Endothelial cell of umbilical vein (primary cell): ENCODE measurements at places on chromosomes 3 and 15. TPM values are rescaled to one million over a fixed set of nuclear protein-coding genes. Genes with fewer than 3 reads are reported as not detected.

MAP6D1 gene
- 3.2 and 3.5 TPM in 2 replicates for total RNA-seq

CGGBP1 gene
- total RNA-seq, result 69.4 and 69.7 TPM in 2 replicates

CCDC191 gene
- 3.8 and 4.9 TPM in 2 replicates for total RNA-seq

ACVR2B gene
- total RNA-seq, result 4.9 and 5.6 TPM in 2 replicates

DNA sequence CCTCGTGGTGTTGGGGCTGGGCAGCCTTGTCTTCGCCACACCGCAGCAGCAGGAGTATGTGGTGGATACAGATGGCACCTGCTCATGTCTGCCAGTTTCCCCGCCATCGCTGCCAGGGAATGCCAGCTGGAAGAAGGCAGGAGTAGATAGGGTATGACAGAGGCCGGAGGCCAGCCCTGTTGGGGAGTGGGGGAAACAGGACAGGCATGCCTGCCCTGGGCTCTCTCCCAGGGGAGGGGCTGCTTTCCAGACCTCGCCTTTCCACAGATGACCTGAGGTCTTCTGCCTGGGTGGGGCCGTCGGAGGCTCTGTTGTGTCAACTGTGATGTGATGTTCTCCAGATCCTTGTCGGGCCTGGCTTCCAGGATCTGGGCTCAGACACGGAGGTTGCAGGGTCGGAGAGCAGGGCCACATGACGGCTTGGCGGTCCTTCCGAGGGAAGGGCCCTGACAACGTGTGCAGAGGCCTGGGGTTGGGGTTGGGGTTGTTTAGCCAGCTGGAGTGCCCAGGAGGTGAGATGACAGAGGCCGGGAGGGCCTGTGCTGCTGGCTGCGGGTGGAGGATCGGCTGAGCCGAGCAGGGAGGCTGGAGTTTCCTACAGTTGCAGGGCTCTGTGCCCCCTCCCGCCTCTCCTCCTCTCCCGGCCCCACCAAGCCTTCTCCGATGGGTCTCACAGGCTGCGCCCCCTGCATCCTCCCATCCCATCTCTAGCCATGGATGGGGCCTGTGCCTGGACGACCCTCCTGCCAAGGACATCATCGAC, 102.0 kb downstream of the TBC1D2B start:
- H3K27me3 ChIP-seq, result no peaks in the 10 kb centered on the region
- no peak for DNase-seq
- H3K4me1 ChIP-seq, result peaks cover 2% of the 10 kb centered on the region
- no peak overlapping the region for H3K4me3 ChIP-seq
- no peaks in the 10 kb centered on the region for H3K36me3 ChIP-seq

- H3K27ac ChIP-seq, result no peak overlapping the region
- H3K4me3 ChIP-seq, result no peak overlapping the region
- DNase-seq, result no peak
- H3K27me3 ChIP-seq, result no peaks in the 10 kb centered on the region
- peaks cover 7% of the 10 kb centered on the region for H3K4me1 ChIP-seq
- H3K36me3 ChIP-seq, result no peaks in the 10 kb centered on the region
These were observed 3.1 kb downstream of the PRRT3 start for GRCh38 chr3:9949115-9949514.

- no peaks in the 10 kb centered on the region for H3K36me3 ChIP-seq
- H3K4me3 ChIP-seq, result no peak overlapping the region
- no peaks in the 10 kb centered on the region for H3K4me1 ChIP-seq
- H3K27ac ChIP-seq, result no peak overlapping the region
- no peaks in the 10 kb centered on the region for H3K27me3 ChIP-seq
These were observed 367.2 kb upstream of the AGTR1 start for GRCh38 chr3:148330542-148330941.

DNA sequence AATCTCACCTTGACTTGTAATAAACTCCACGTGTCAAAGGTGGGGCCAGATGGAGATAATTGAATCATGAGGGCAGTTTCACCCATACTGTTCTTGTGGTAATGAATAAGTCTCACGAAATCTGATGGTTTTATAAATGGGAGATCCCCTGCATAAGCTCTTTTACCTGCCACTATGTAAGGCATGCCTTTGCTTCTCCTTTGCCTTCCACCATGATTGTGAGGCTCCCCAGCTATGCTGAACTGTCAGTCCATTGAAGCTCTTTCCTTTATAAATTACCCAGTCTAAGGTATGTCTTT, 45.5 kb downstream of the SUCNR1 start:
- H3K27ac ChIP-seq, result no peak overlapping the region
- H3K36me3 ChIP-seq, result no peaks in the 10 kb centered on the region
- DNase-seq, result no peak
- H3K4me1 ChIP-seq, result peaks cover 6% of the 10 kb centered on the region
